ENCODE measurements at places on chromosomes 1 and 21. TPM values are rescaled to one million over a fixed set of nuclear protein-coding genes. Genes with fewer than 3 reads are reported as not detected.

HTR6 gene
- 1.4 TPM for polyA plus RNA-seq

DNA sequence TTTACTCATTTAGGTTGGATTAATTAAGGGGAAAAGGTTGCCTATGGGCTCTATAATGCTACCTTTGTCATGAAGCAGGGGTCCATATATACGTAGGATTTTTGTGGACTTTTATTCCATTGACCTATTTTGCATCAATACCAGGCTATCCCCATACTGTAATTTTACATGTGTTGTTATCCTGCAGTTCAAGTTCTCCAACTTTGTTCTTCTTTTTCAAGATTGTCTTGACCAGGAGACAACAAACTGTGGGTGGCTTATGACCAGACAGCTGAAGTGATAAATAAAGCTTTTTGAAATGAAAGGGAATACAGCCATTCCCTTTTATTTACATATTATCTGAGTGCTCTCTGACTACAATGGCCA is 345.7 kb downstream of the BARHL2 start:
- DNase-seq, result no peak

GRCh38 chr1:201360486-201360885 is 17.0 kb downstream of the TNNT2 start:
- no peak for DNase-seq

GRCh38 chr1:203316626-203317093 is 11.3 kb downstream of the BTG2 start:
- DNase-seq, result no peak

ERI3 gene
- 90.2 TPM for polyA plus RNA-seq

OR2AJ1 gene
- not detected for polyA plus RNA-seq

NTNG1 gene
- polyA plus RNA-seq, result 33.7 TPM

- DNase-seq, result no peak
Measured at GRCh38 chr1:61921435-61921834, 179.2 kb downstream of the PATJ start.

EVI5 gene
- polyA plus RNA-seq, result 21.8 TPM

MCOLN3 gene
- 9.4 TPM for polyA plus RNA-seq

- DNase-seq, result no peak
Measured at GRCh38 chr1:156165083-156165482, 11.7 kb downstream of the SEMA4A start.

DNA sequence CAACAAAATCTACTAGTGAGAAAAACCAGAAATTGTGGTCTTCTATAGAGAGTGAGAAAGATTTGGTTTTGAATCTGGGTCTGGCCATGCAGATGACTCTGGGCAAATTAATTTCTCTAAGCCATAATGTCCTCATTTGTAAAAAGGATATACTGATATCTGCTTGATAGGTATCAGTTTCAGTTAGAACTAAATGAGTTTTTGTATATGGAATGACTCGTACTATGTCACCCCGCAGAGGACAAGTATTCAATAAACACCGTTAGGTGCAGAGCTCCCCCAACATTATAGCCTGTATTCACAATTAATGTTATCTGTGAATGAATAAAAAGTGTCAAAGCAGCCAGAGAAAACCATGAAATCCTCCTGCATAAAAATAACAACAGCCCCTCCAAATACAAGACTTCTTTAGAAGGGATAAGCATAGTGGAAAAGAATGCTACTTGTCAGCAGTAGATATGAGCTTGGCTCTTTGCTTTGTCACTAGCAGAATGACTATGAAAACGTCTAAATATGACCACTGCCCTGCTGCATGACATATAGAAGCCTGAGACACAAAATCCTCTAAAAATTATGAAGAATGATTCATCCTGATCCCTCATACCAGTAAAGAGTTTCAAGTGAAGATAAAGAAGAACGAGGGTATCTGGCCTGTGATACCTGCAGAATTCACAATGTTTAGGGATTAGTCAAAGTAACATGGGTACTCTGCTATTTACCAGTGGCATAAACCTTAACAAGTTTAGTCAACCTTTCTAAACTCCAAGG is 17.8 kb downstream of the SCAF4 start:
- DNase-seq, result no peak

GRCh38 chr1:205088341-205088740 is 4.1 kb upstream of the TMEM81 start:
- no peak for DNase-seq

DNA sequence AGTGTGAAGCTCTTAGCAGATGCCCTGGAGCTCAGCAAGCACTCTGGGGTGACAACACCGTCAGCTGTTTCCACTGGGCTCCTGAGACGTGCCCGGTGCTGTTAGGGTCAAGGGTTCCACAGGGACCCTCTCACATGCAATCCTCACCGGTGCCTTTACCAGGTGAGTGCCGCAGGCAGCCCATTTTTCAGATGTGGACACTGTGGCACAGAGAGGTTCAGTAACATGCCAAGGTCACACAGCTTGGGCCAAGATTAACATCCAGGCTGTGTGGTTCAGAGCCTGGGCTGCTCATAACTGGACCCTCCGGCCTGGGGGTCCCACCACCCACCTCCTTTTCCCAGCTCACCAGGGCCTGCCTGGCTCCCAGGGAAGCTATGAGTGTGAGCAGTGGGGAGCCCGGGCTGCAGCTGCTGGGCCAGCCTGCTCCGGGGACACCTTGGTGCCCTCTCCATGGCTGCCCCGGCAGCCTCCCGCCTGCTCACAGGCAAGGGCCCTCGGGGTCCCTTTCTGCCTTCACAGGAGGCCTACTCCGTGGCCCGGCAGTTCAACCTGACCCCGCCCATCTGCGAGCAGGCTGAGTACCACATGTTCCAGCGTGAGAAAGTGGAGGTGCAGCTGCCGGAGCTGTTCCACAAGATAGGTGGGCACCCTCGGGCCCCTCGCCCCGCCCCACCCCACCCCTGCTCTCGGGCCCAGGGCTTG is 49.3 kb downstream of the KCNAB2 start:
- DNase-seq, result no peak

DNA sequence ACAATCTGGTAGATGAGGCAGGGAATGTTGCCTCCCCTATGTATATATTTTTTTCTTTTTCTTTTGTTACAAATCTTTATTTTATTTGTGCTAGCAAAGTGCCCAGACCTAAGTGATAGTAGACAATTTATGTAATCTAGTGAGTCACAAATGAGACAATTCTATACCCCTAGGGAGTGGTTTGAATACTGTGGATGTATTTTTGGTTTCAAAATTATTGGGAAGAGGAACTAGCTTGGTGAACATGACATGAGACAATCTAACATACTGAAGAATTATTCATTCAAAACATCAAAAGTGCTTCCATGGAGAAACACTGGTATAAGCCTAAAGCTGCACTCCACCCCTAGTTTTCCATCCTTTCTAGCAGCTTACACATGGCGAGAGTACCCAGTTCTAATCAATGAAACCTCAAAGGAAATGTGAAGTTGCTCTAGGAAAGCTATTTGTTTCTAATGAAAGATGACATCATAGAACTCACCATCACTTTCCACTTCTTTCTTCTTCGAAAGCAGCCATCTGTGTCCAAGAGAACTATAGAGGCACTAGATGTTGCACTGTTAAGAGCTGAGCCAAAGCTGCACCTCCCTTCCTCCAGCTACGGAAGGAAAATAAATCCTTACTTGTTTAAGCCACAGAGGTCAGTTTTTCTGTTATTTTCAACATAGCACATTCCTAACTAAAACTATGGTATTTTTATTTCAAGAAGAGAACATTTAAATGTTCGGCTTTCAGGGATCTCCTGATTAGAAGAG is 764.6 kb downstream of the LTN1 start:
- no peak for DNase-seq

- no peak for DNase-seq
Measured at GRCh38 chr1:210792250-210793102, 341.5 kb downstream of the KCNH1 start.

- DNase-seq, result no peak
Measured at GRCh38 chr1:53968125-53968513, 22.0 kb downstream of the LRRC42 start.

GRCh38 chr1:81463936-81464837 is 336.5 kb upstream of the ADGRL2 start:
- no peak for DNase-seq

GRCh38 chr1:200624679-200625335 is 4.3 kb upstream of the KIF14 start:
- DNase-seq, result no peak

STUM gene
- polyA plus RNA-seq, result 0.94 TPM

- DNase-seq, result no peak
Measured at GRCh38 chr1:66292944-66293343, 241.0 kb upstream of the SGIP1 start.

DNA sequence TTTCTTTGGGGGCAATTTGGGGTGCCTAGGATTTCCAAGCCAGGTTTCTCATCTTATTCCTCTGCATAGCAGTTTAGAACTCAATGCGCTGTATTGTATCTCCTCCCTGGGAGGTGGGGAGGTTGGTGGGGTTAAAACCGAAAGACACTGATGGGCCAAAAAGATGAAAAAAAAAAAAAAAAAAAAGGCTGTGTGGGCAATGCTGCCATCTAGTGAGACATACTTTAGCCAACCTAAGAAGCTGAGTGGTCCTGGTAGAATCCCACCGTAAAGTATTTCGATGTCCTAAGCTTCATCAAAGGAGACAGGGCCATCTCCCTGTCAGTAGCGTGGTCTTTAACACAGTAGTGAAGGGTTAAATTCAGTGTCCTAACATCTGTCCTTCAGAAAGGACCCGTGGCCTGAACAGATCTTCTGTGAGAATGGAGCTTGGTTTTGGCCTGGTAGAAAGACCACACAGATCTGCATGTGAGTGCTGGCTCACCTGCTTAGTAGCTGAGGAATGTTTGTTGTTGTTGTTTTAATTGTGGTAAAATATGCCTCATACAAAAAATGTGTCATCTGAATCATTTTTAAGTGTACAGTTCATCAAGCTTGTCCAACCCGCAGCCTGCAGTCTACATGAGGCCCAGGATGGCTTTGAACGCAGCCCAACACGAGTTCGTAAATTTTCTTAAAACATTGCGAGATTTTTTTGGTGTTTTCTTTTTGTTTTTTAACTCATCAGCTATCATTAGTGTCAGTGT is 226.2 kb downstream of the KIF26B start:
- no peak for DNase-seq

DNA sequence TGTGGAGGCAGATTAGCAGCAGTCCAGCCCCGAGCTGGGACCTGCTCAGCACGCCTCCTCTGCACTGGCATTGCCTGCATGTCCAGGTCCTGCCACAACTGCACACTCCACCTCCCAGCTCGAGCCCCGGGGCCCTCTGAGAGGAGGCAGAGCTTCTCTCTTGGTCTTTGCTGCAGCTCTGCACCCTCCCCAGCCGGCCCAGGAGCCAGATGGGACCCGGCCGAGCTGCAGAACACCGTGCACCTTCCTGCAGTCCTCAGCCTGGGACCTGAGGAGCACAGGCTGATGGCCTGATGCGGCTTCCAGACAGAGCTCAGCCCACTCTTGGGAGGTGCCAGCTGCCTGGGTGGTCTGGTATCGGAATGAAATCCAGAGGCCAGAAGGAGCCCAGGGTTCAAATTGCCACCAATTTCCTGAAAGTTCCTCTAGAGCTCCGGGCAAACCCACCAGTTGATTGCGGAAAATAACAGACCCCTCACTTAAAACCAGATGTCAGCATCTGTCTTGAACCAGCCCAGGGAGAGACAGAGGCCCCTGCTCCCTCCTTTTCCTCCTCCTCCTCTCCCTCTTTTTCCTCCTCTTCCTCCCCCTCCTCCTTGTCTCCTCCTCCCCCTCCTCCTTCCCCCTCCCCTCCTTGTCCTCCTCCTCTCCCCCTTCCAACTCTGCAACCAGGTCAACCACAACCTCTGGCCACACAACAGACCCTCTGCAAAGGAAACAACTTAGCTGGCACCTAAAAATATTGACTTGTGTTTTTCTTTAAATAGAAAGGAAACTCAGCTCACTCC is 10.6 kb upstream of the SPSB1 start:
- no peak for DNase-seq

RGSL1 gene
- polyA plus RNA-seq, result not detected

RNU1-3 gene
- not detected for polyA plus RNA-seq

CFHR4 gene
- not detected for polyA plus RNA-seq

- DNase-seq, result no peak
Measured at GRCh38 chr1:202201971-202202370, 8.4 kb downstream of the LGR6 start.

- DNase-seq, result no peak
Measured at GRCh38 chr1:154093699-154094098, 61.2 kb downstream of the NUP210L start.

DNA sequence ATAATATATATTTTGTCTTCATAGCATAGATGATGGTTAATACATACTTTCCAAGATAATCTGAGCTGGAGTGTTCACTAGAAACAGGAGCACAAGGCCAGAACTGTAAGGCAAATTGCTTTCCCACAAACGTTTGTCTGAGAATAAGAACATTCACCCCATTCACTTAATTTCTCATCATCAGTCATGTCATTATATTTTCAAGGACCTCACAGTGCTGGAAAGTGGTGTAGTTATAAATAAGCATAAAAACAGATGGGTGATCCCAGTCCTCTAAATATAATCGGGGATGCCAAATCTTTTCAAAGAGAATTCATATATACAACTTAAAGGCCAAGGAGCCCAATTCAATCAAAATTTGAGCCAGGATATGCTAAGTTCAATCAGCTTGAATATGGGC is 8.4 kb downstream of the PRRX1 start:
- DNase-seq, result no peak

- no peak for DNase-seq
Measured at GRCh38 chr1:168980180-168980579, 126.3 kb upstream of the ATP1B1 start.

- no peak for DNase-seq
Measured at GRCh38 chr1:170624146-170624545, 39.8 kb upstream of the PRRX1 start.

GRCh38 chr1:206729050-206729449 is 41.5 kb upstream of the IL19 start:
- no peak for DNase-seq

LEFTY2 gene
- 1.0 TPM for polyA plus RNA-seq

CBS gene
- polyA plus RNA-seq, result 37.0 TPM

GRCh38 chr1:40078512-40079333 is 18.3 kb downstream of the PPT1 start:
- no peak for DNase-seq

FASLG gene
- polyA plus RNA-seq, result 0.07 TPM

DNA sequence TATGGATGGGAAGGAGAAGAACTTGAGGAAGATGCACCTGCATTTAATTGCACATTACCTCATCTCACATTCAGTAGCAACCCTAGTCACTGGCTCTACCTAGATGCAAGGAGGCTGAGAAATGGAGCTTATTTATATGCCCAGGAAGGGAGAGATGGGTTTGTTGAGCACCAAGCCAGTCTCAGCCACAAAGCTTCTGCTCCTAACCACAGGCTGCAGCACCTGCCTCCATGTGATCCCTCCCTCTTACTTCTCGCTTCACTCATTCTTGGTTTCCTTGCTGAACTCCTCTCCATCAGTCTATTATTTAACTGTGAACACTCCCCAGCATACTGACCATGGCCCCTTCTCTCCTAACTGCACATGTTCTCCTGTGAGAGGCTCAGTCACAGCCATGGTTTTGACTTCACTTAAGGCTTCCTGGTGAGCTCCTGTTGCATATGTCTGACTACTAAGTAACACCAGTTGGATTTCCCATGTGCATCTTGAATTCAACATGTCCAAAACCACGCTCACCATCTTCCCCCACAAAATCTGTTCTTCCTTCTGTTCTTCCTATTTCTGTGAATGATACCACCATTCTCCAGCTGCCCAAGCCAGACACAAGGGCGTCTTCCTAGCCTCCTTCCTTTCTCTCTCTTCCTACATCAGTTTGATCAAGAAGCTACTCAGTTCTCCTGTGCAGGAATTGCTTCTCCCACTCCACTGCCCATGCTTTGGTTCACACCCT is 139.8 kb downstream of the AK5 start:
- no peak for DNase-seq

- no peak for DNase-seq
Measured at GRCh38 chr1:185973645-185974044, 239.5 kb downstream of the HMCN1 start.

All from right renal cortex interstitium (tissue), 3 donors.